ENCODE measurements at places on chromosomes 3 and 15. TPM values are rescaled to one million over a fixed set of nuclear protein-coding genes. Genes with fewer than 3 reads are reported as not detected.

DNA sequence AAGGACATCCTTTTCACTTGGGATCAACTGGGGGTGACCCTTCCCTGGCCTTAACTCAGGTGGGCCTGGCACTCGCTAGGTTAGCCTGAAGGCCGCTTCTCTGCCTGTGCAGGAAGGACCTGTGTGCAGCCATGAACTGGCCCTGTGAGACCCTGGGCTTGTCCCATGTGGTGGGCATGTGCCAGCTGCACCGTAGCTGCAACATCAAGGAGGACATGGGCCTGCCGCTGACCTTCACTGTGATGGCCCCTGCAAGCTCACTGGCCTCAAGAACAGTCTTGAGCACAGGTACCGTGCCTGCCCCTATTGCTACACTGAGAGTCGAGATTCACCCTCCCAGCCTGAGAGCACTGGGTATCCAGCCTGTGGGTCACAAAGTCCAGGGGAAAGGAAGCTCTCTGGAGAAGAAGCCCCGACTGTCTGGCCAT is 43.0 kb downstream of the SAXO2 start:
- DNase-seq = no peak

DNA sequence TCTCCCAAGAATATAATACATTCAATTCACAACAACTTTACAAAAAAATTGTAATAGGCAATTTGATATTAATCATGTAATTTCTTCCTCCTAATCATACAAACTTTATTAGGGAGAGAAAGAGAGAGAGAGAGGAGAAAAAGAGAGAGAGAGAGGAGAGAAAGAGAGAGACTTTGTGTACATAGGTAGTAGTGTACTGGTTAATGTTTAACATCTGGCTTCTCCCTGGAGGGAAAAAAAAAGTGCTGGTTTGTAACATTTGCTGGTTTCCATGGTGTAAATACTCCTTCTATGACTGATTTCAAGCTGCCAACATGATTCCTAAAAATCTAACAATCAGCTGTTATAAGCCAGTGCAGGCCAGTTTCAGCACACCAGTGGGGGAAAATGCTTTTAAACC is 98.0 kb upstream of the ARHGEF26 start:
- no peak for DNase-seq

- DNase-seq = no peak
Measured at GRCh38 chr15:101439285-101439919, 50.1 kb downstream of the PCSK6 start.

- DNase-seq = no peak
Measured at GRCh38 chr15:100194996-100195395, 146.8 kb downstream of the ADAMTS17 start.

GRCh38 chr15:65731926-65732325 is 60.2 kb downstream of the DENND4A start:
- no peak for DNase-seq

The BOC gene
- total RNA-seq = 0.33 TPM
